ENCODE measurements at places on chromosomes 11 and 22.
A peak's percentile ranks its signal among the peaks of the same experiment; 100 is the strongest.

- no peak for DNase-seq
- H3K4me3 ChIP-seq, result no peak overlapping the region
- peaks cover under 1% of the 10 kb centered on the region for H3K4me1 ChIP-seq
- H3K36me3 ChIP-seq, result no peaks in the 10 kb centered on the region
- no peak overlapping the region for H3K27ac ChIP-seq
- H3K27me3 ChIP-seq, result peaks cover 12% of the 10 kb centered on the region
These were observed 267.6 kb downstream of the SOX6 start for GRCh38 chr11:16088774-16089173.

DNA sequence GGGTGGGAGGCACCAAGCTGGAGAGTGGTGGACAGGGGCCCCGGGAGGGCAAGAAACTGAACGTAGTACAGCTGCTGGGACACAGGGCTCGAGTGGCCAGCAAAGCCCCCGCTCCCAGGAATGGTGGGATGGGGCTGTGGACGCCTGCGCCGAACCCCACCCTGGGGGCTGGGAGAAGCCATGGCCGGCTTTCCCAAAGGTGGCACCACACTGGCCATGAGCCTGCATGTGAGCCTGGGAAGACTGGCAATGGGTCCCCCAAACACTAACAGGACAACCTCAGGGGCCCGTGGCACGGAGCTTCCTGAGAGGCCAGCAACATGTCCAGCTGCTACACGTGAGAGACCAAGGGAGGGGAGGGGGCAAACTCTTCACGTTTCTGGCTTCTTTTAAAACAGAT, 4.0 kb downstream of the ALG12 start:
- H3K36me3 ChIP-seq, result no peaks in the 10 kb centered on the region
- H3K27ac ChIP-seq, result no peak overlapping the region
- peaks cover 3% of the 10 kb centered on the region for H3K4me1 ChIP-seq
- no peaks in the 10 kb centered on the region for H3K27me3 ChIP-seq

DNA sequence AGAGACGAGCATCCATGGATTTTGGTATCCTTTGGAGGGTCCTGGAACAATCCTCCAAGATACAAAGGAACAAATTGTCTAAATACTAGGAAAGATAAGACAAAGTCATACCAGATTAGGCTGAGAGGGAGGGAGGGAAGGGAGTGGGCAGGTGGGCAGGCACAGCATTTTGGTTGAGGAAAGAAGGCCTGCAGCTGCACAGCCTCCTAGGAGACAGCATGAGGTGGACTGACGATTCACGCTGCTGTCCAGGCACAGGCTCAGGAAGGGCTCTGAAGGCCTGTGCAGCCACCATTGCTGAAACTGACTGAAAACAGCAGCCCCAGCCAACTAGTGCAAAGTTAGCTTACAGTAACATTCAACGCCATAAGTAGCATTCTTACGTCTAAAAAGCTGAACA, 64.7 kb downstream of the PACSIN2 start:
- peaks cover 5% of the 10 kb centered on the region for H3K36me3 ChIP-seq
- H3K4me1 ChIP-seq, result peaks cover 48% of the 10 kb centered on the region

- peaks cover 25% of the 10 kb centered on the region for H3K27me3 ChIP-seq
- H3K4me3 ChIP-seq, result no peak overlapping the region
- H3K27ac ChIP-seq, result no peak overlapping the region
These were observed 8.7 kb downstream of the USH1C start for GRCh38 chr11:17535488-17535887.

DNA sequence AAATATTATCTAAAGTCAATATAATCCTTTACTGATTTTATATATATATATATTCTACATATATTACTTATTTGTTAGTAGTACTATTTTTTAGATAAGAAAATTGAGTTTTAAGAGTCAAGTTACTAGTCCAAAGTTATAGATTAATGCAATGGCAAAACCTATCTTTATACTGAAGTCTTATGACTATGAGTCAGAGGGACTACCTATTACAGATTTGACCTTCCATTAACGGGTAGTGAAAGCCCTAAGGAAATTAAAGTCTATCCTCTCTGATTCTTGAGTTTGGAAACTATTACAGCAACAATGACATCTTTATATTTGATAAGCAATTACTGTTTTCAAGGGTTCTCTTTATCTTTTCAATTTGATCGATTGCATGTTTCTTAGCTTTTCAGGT, 315.8 kb downstream of the CASP12 start:
- H3K27ac ChIP-seq, result no peak overlapping the region
- H3K36me3 ChIP-seq, result no peaks in the 10 kb centered on the region
- no peaks in the 10 kb centered on the region for H3K27me3 ChIP-seq
- DNase-seq, result no peak

DNA sequence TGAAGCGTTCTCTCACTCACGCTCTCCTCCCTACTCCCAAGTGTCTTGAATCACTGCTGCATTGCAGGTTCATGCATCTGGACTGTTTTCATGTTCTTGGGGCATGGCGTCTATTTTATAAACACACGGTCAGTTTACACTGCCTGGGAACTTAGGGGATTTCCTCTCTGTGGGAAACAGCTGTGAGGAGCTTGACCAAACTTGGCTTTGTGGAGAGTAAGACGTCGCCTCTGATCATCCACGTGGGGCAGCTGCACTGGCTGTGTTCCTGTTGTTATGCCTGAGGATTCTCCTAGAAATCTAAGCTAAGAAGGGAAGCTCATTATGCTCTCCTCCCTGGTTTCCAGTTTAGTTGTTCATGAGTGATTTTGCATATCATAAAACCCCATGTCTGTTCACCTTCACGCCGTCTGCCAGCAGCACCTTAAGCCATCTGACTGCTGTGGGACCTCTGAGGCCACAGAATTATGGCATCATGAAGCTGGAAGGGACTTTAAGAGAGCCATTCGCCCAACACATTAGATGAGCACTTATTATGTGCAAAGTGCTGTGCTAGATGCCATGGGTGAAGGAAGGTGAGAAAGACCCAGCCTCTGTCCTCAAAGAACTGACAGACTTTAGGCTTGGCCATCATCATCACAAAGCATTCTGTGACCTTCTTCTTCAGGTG, 38.8 kb upstream of the POU2AF1 start:
- H3K36me3 ChIP-seq, result no peaks in the 10 kb centered on the region
- H3K27me3 ChIP-seq, result peaks cover 10% of the 10 kb centered on the region
- H3K4me1 ChIP-seq, result peaks cover 6% of the 10 kb centered on the region
- H3K4me3 ChIP-seq, result no peak overlapping the region

DNA sequence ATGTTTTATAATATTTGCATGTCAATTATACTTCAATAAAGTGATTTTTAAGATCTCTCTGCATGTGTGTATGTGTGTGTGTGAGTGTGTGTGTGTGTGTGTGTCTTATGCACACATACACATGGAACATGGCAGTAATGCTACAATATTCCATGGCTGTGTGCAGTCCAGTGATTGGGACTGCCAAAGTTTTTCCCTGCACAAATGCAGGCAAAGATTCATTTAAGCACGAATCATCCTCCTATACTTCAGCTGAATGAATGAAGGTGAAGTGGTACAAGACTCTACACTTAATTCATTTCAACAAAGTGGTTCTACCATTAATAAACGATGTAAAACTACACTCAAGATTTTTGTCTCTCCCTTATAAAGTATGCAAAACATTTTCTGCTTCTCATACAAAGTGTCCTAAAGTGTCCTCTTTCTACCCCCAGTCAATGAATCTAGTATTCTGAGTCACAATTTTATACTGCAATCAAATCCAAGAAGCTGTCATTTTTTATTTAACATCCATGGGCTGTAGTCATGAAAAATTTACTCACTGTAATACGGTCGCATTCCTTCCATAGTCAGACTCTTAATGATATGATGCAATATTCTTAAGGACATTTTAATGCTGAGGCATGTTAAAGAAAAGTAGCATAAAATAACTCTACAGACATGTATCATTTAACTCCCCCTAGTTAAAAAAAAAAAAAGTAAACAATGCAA, 132.4 kb downstream of the TTC28 start:
- no peaks in the 10 kb centered on the region for H3K4me1 ChIP-seq
- H3K36me3 ChIP-seq, result peaks cover 6% of the 10 kb centered on the region
- no peaks in the 10 kb centered on the region for H3K27me3 ChIP-seq

DNA sequence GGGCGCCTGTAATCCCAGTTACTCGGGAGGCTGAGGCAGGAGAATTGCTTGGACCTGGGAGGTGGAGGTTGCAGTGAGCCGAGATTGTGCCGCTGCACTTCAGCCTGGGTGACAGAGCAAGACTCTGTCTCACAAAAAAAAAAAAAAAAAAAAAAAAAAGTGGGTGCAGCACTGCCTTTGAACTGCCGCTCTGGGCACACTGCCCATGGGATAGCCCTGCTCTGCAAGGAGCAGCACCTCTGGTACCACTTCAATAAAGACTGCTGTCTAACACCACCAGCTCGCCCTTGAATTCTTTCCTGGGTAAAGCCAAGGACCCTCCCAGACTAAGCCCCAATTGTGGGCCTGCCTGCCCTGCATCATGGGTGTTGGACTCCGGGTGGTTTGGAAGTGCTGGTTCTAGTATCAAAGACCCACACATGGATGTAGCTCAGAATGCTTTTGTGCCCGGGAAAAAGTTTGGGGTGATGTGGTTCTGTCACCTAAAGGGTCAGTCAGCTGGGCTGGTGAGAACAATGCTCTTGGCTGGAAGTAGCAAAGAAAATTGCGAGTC, 444.3 kb downstream of the TBC1D22A start:
- no peak overlapping the region for H3K27ac ChIP-seq
- H3K4me1 ChIP-seq, result no peaks in the 10 kb centered on the region
- H3K27me3 ChIP-seq, result no peaks in the 10 kb centered on the region

GRCh38 chr11:119263352-119263940, 53.5 kb downstream of the MCAM start:
- H3K27me3 ChIP-seq, result no peaks in the 10 kb centered on the region
- H3K4me1 ChIP-seq, result peaks cover 6% of the 10 kb centered on the region
- no peak for DNase-seq
- H3K27ac ChIP-seq, result no peak overlapping the region
- H3K36me3 ChIP-seq, result no peaks in the 10 kb centered on the region

DNA sequence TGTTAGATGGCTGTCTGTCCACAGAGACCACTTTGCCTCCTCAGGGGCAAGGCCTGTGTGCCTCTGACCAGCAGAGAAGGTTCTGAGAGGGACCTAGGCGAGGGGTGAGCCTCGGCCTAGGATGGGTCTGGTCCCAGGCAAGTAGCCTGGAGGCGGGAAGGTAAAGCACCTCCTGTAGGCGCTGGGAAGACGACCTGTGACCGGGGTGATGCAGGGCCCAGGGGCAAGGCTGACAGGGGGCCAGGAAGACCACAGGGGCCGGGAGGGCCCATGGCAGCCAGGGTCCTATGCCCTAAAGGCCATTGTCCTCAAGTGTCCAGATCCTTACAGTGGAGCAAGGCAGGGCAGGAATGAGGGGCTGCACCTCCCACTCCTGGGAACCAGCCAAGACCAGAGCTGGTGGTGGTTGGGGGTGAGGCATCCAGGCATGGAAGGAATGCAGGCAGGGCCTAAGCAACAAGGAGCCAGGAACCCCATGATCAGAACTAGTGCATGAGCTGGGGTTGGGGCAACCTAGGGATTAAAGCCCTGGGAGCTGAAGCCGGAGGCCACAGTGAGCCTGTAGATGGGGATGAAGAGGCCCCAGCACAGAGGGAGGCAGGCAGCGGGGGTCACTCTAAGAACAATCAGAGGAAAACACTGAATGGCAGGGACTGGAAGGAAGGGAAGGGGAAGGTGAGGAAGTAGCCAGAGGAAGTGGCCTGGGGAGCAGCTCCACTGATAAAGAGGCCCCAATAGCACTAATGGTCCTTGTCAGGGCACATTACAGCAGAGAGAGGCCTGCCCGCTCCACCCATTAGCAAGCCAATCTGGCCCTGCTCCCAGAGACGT, 32.9 kb upstream of the KLHL35 start:
- H3K4me1 ChIP-seq, result peaks cover 20% of the 10 kb centered on the region
- no peak for DNase-seq
- H3K27ac ChIP-seq, result no peak overlapping the region
- no peaks in the 10 kb centered on the region for H3K36me3 ChIP-seq
- peaks cover 2% of the 10 kb centered on the region for H3K27me3 ChIP-seq
- H3K4me3 ChIP-seq, result no peak overlapping the region

- DNase-seq, result no peak
- peaks cover 14% of the 10 kb centered on the region for H3K4me1 ChIP-seq
- no peak overlapping the region for H3K4me3 ChIP-seq
- H3K27ac ChIP-seq, result no peak overlapping the region
These were observed 126.5 kb downstream of the VPREB1 start for GRCh38 chr22:22371031-22371541.

DNA sequence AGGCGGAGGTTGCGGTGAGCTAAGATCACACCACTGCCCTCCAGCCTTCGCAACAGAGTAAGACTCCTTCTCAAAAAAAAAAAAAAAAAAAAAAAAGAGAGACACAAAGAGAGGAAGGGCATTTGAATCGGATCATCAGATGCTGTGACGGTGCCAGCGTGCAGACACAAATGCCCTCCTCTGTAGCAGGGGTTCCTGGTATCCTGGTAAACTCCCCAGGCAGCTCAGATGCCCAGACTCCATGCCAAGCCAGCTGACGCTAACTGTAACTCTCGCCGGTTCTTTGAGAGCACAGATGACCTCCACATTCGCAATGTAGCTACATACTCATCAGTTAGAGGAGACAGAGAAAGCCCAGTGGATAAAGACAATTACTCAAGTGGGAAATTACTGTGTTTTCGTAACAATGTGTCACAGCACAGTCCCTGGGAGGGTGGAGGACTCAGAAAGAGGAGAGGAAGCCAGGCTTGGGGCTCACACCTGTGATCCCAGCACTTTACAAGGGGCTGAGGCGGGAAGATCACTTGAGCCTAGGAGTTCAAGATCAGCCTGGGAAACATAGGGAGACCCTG, 153.1 kb downstream of the BRD1 start:
- no peak for DNase-seq
- no peaks in the 10 kb centered on the region for H3K36me3 ChIP-seq
- H3K4me1 ChIP-seq, result peaks cover 6% of the 10 kb centered on the region
- H3K27me3 ChIP-seq, result peaks cover 64% of the 10 kb centered on the region
- H3K27ac ChIP-seq, result no peak overlapping the region

GRCh38 chr11:126282736-126283591, at the start of gene TIRAP:
Gene TIRAP (plus strand): TSS chr11:126283093. CDS start chr11:126290895, 7,802 bp downstream.
- no peaks in the 10 kb centered on the region for H3K27me3 ChIP-seq
- peaks cover 29% of the 10 kb centered on the region for H3K4me1 ChIP-seq
- peaks cover 4% of the 10 kb centered on the region for H3K36me3 ChIP-seq
- peak within 1 kb of the TSS; percentile 90 for H3K4me3 ChIP-seq

DNA sequence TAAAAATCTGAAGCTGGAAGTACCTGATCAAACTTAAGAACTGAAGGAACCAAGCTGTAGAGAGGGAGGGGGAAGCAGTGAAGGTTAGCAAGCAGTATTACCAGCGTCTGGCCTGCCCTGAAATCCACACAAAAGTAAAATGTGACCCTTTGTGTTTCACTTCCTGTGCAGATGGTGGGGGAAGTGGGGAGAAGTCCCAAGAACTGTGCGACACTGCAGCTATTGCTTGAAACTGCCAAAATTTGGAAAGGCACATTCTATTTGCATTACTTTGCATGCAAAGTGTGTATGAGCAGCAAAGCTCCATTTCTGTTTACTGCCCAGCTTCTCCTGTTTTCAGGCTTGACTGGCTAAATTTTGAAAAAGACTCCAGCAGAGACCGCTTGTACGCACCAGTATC, 72.1 kb upstream of the BMAL1 start:
- no peak for DNase-seq
- H3K27ac ChIP-seq, result no peak overlapping the region
- H3K4me3 ChIP-seq, result no peak overlapping the region
- peaks cover 12% of the 10 kb centered on the region for H3K4me1 ChIP-seq

- H3K27ac ChIP-seq, result no peak overlapping the region
- H3K27me3 ChIP-seq, result peaks cover 24% of the 10 kb centered on the region
- H3K4me1 ChIP-seq, result no peaks in the 10 kb centered on the region
- no peak for DNase-seq
These were observed 475.1 kb downstream of the BRD1 start for GRCh38 chr22:49352361-49353169.

- no peaks in the 10 kb centered on the region for H3K4me1 ChIP-seq
- peak overlapping the region; percentile 91 for H3K27ac ChIP-seq
- H3K36me3 ChIP-seq, result peaks cover 2% of the 10 kb centered on the region
- H3K27me3 ChIP-seq, result peaks cover 44% of the 10 kb centered on the region
These were observed 44.3 kb downstream of the OR4D9 start for GRCh38 chr11:59555601-59556114.

GRCh38 chr11:114239753-114240161, 56.4 kb upstream of the NNMT start:
- H3K27me3 ChIP-seq, result no peaks in the 10 kb centered on the region
- H3K27ac ChIP-seq, result peak overlapping the region; percentile 2

All from progenitor cell of endocrine pancreas (in vitro differentiated cells).